ENCODE measurements at places on chromosomes 12 and 14. TPM values are rescaled to one million over a fixed set of nuclear protein-coding genes. Genes with fewer than 3 reads are reported as not detected.

GRCh38 chr12:107788281-107788680 lies 13.8 kb downstream of the ASCL4 start:
- no peak for DNase-seq

DNA sequence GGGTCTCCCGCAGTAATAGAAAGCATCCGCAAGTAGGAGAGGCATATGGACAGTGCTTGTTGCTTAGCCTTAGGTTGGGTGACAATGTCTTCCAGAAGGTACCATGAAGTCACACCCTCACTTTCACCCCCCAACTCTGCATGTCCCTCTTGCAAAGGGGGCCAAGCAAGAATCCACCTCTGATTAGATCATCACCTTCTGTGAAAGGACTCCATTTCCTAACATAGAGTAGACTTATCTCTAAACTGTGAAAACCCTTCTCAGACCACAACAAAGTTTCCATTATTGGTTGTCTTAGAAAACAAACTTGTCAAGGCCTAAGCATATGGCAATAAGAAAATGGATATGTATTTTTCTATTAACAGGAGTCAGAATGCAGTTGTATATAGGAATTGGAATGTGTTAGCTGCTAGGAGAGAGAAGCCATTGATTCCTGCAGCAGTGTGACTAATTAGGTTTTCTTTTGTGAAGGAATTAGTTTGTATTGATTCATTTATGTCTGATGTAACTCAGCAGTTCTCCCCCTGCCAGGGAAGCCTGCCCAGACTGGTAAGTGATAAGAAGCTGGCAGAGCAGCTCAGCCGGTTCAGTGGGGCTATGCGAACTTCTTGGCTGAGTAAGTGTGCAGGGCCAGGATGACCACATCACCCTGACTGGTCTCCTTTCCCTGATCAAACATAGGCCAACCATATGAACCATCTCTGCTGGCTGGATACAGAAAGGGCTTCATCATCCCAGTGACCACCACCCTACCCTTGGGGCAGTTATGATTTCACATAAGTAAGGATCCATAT lies 107.3 kb upstream of the CCDC196 start:
- DNase-seq, result no peak

The SMCO2 gene
- total RNA-seq, result 0.32 TPM

- DNase-seq, result no peak
Measured at GRCh38 chr12:64598831-64599230, 11.5 kb upstream of the RASSF3 start.

DNA sequence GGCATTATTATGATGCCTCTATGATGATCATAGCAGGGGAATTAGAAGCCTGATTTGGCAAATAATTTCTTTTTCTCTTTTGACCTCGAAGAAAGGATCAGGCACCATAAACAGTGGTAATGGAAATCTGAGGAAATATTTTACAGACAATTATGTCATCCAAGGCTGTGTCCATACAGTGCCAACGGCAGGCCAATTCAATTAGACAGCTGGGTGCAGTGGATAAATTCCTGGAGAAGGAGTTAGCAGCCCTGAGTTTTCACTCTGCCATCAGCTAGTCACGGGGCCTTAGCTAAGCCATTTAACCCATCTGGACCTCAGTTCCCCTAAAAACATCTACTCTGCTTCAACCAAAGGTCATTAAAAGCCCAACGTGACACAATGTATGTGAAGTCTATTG lies 4.1 kb downstream of the TPH2 start:
- no peak for DNase-seq

- DNase-seq, result no peak
Measured at GRCh38 chr12:51432921-51433320, 8.3 kb downstream of the SLC4A8 start.

DNA sequence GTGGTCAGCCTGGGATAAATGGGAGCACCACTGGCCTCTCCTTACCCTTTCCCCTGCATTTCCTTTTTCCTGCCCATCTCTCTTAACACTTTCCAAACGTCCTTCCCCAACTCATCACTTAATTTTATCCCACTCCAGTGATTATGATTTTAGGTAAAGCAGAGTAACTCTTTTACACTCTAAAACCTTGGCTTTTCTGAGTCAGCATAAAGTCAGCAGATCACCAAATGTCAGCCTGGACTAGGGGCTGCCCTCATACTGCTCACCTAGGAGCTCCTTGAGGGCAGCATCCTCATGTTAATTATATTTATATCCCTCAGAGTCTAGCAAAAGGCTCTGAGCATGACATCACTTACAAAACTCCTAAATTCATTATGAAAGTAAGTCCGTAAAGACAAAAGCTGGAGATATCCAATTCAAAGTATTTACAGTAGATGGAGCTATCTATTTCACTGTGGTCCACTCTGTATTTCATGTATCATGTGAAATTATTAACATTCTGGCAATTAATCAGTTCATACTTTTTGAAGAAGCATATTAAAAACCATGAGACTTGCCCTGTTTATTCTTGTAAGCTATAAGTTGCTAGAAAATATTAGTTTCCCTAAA lies 17.0 kb upstream of the DICER1 start:
- DNase-seq, result no peak

DNA sequence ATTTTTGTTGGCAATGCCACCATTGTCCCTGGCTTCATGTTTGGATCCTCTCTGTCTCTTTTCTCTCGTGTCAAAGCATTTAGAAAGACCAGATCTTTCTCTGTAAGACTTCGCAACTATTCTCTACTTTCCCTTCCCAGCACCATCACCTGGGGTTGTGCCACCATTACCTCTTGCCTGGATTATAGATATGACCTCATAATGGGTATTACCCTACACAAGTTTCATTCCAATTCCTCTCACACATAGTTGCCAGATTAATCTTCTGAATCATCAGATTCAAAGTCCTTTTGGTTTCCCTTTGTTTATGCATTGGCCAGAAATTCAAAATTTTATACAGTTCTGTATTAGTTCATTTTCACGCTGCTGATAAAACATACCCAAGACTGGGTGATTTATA lies 27.2 kb upstream of the DHRS2 start:
- no peak for DNase-seq

GRCh38 chr14:89060191-89060590 lies 235.7 kb downstream of the TTC8 start:
- DNase-seq, result no peak

DNA sequence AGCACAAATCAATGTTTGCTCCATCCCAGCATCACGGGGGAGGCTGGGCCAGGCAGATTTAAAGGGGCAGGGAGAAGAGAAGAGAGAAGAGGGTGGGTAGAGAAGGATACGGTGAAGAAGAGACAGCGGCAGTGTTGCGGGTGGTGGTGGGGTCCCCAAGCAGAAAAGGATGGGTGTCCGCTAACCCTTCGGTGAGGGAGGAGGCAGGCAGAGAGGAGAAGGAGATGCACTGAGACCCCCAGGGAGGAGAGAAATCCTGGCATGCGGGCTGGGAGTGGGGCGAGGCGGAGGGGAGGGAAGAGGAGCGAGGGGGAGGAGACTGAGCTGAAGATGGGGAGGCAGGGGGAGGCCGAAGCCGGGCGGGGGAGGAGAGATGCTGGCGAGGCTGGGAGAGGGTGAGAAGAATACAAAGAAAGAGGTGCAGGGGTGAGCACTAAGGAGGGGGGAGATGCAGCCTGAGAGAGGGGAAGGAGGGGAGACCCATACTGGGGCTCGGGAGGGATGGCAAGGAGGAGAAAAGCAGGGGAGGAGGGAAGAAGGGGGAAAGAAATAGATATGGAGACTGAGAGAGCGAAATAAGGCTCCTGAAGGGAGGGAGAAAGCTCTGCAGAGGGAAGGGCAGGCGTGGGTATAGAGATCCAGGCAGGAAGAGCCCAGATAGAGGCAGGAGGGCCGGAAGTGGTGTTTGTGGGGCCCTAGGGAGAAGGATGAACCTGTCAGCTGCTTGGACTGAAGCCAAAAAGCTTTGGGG lies at the start of gene JPH4:
TSS of gene JPH4 (minus strand) at position 231 of the 751 bp plus-strand sequence. CDS start 1,337 bp downstream, outside the sequence.
- DNase-seq, result no peak

The CLSTN3 gene
- total RNA-seq, result 30.8 TPM

DNA sequence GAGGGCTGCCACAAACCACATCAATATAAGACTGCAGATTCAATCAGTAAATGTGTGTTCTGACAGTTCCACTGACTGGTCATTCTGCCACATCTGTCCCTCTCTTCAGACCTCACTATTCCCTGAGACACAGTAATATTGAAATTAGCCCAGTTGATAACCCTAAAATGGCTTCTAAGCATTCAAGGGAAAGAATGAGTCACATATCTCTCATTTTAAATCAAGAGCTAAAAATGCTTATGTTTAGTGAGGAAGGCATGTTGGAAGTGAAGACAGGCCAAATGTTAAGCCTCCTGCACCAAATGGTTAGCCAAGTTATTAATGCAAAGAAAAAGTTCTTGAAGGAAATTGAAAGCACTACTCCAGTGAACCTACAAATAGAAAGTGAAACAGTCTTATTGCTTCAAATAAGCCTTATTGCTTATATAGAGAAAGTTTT lies 24.5 kb upstream of the KIF21A start:
- peak; percentile 37 for DNase-seq

DNA sequence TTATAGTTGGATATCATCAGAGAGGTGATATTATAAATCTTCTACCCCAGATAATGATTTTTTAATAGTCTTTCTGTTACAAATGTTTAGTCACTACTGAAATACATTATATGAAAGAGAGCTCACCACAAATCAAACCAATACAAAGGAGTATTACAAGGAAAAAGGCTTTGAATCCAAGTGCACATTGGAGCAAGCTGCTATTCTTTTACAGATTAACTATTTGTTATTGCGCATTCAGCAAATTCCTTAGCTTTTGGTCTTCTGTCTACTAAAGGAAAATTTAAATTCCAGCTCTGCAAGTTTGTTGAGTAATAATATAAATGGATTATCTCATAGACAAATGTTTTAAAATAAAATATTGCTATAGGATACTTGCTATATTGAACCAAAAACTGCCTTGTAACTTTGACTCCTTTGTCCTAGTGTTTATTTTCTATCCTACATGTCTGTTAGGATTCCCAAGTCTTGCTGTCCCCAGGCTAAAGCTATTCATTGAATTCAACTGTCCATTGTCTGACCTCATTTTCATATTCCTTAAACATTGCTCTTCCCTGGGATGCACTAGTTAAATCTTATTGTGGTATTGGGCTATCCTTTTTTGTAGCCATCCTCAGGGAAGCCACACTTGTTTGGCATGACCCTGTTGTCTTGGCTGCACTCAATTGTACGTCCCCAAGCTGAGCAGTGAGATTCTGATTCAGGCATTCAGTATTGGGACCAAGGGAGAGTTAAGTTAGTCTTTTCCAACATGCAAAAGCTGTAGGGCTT lies 41.5 kb downstream of the PDE3A start:
- DNase-seq, result no peak

- peak; percentile 37 for DNase-seq
Measured at GRCh38 chr14:100304825-100305323, 1.4 kb downstream of the SLC25A29 start.

- no peak for DNase-seq
Measured at GRCh38 chr14:52443506-52443905, 108.8 kb downstream of the TXNDC16 start.

- DNase-seq, result no peak
Measured at GRCh38 chr12:12800406-12801180, 12.6 kb upstream of the DDX47 start.

The MSI1 gene
- total RNA-seq, result 0.78 TPM

DNA sequence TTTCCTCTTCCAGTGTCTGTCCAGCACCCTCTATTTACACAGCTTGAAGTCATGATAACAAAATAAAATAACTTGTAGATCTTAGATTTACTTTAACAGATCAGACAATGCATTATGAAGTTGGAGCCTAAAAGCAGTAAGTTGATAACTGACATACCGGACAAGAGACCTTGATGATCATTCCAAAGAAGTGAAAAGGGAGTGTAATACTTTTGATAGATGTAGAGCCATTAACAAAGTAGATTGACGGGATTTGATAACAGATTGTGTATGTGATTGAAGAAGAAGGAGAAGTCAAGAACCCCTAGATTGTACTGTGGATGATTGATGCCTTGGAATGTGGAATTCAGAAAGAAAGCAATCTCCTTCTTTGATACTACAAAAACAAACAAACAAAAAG lies 403.8 kb upstream of the MGAT4C start:
- DNase-seq, result no peak

- no peak for DNase-seq
Measured at GRCh38 chr14:70014406-70015095, 135.3 kb downstream of the SMOC1 start.

GRCh38 chr14:92930737-92931602 lies 8.0 kb downstream of the CHGA start:
- DNase-seq, result no peak

- no peak for DNase-seq
Measured at GRCh38 chr12:31470459-31470858, 120.5 kb downstream of the DENND5B start.

The SIX4 gene
- total RNA-seq, result not detected

The LAG3 gene
- 264 TPM for total RNA-seq

DNA sequence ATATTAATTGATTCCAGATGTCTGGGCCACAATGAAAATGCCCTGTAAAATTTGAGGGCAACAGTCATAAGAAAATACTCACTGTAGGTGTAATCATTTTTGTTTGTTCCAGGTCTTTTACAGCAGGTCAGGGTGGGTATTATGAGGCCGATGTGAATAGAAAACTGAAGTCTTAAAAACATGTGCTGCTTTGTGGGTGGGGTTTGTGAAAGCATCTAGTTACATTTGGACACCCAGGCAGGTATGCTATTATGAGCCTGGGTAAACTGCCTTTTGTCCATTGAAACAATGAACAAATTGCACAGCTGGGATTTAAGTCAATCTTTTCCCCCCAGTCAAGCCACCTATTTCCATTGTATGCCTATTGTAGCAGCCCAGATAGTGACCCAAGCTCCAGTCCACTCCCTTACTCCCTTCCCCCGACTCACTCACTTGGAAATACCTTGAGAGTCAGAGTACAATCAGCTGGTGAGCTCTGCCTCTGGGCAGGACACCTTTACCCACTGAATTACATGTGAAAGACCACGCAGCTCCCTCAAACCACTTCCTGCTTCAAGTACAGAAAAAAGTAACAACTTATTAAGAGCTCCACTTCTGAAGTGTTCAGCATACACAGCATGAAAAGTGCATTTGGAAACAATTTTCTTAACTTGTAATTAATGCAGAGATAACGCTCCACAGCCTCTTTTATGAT lies 1.8 kb downstream of the IGF1 start:
- DNase-seq, result peak; percentile 87

- DNase-seq, result peak; percentile 70
Measured at GRCh38 chr14:93059917-93060545, 55.7 kb downstream of the ITPK1 start.

The TMPRSS12 gene
- total RNA-seq, result not detected

GRCh38 chr14:21880918-21881317 lies 207.3 kb upstream of the OR4E1 start:
- DNase-seq, result no peak

GRCh38 chr12:107431942-107432341 lies 253.7 kb upstream of the PWP1 start:
- peak; percentile 7 for DNase-seq

The HOXC12 gene
- not detected for total RNA-seq

DNA sequence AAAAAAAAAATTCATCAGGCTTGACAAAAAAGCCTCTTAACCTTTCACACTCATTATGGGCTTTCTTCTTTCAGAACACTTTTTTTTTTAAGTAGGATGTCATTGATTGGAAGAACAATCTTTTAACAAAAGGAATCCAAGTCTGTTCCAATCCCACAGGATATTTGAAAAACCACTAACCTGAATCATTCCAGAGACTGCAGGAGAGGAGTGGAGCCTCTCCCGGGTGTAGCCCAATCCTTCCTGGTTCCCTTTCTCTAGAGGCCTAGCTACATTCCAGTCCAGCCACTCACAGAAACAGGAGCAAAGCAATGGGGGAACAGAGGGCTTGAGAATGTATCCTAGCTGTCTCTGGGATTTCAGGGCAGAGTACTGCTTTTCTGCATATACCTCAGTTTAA lies 4.3 kb downstream of the MFAP5 start:
- DNase-seq, result no peak
